ENCODE measurements at places on chromosomes 12 and 14.

- DNase-seq, result no peak
These were observed 119.1 kb upstream of the FAR2 start for GRCh38 chr12:29030006-29030405.

GRCh38 chr12:28507033-28507432, 316.8 kb downstream of the CCDC91 start:
- DNase-seq, result no peak

DNA sequence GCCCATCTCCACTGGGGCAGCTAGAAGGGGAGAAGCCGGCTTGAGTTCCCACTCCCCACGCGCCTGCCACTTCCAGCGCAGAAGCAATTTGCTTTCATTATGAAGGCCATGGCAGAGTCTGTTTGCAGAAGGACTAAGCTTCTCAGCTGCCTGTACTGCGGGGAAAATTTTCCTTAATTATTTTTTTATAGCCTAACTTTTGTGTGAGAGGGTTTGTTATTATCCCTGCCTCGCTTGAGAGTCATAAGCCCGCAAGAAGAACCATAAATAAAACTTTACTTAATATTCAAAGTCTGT, 56.0 kb upstream of the DLK1 start:
- DNase-seq, result no peak

GRCh38 chr14:51724650-51725049, 72.9 kb downstream of the FRMD6 start:
- DNase-seq, result no peak

GRCh38 chr12:123165537-123165936, 14.6 kb upstream of the PITPNM2 start:
- DNase-seq, result no peak
